ENCODE measurements at places on chromosomes 2 and 18.

GRCh38 chr2:72325592-72326422, 178.1 kb upstream of the CYP26B1 start:
- DNase-seq = no peak

- peak; percentile 79 for DNase-seq
Observed at GRCh38 chr2:112187805-112188596, 49.8 kb downstream of the FBLN7 start.

DNA sequence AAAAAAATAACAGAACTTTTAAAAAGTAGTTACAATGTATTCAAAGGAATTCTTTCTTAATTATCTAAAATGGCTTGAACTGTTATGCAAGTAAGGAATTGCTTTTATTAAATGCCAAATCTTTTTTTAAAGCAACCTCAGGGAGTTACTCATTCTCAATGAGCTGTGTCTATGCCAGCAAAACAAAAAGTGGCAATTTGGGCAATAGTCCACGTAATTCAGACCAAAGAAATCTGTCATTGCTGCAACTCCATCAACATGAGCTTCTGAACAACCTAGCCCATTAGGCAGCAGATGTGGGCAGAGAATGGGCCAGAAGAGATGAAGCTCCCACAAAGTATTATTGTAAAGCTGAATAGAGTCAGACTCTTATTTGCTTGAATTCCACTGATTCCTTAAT, 118.4 kb downstream of the ALK start:
- no peak for DNase-seq

DNA sequence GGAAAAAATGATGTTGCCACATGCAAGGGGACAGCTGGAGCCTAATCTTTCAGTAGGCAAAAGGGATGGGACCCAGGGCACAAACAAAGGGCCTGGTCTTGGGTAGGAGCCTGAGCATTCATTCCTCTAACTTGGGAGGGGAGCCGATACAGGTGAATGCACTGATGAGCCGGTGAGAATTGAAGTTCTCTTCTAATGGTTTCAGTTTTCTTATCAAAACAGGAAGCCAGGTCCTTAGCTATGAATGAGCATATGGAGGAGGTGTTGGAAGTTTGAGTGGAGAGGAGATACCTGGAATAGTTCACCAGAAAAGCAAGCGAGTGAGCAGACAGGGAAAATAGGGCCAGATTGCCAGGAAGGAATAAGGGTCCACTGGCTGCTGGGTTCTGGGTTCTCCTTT, 10.1 kb downstream of the DPP4 start:
- no peak for DNase-seq

- DNase-seq = no peak
Observed at GRCh38 chr2:172821370-172822338, 86.0 kb downstream of the RAPGEF4 start.

GRCh38 chr18:35051641-35052377, 10.6 kb downstream of the MAPRE2 start:
- DNase-seq = no peak

DNA sequence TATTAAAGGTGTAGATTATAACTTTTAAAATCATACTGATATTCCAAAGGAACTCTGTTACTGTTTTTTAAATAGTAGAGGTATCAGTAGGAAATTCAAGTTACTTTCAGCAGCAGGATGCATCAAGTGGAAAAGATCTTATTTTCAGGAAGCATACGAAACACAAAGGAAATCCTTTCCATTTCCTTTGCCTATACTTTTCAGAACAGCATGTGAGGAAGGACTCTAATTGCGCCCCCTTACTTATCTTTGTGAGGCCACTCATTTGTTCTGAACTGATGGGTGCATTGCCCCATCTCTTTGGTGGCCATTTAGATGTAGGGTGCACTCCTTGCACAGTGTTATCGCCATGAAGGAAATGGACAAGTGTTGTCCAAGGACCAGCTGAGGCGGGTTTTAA, 145.3 kb downstream of the BABAM2 start:
- no peak for DNase-seq

DNA sequence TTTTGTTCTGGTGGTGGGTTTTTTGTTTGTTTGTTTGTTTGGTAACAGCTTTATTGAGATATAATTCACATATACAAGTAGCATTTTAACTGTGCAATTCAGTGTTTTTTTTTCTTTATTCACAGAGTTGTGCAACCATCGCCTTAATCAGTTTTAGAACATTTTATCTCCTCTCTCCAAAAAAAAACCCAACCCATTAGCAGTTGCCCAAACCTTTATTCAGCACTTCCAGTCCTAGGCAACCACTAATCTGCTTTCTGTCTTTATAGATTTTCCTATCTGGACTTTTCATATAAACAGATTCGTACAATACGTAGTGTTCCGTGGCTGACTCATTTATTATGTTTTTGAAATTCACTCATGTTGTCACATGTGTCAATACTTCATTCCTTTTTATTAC, 38.7 kb downstream of the CCDC138 start:
- no peak for DNase-seq

DNA sequence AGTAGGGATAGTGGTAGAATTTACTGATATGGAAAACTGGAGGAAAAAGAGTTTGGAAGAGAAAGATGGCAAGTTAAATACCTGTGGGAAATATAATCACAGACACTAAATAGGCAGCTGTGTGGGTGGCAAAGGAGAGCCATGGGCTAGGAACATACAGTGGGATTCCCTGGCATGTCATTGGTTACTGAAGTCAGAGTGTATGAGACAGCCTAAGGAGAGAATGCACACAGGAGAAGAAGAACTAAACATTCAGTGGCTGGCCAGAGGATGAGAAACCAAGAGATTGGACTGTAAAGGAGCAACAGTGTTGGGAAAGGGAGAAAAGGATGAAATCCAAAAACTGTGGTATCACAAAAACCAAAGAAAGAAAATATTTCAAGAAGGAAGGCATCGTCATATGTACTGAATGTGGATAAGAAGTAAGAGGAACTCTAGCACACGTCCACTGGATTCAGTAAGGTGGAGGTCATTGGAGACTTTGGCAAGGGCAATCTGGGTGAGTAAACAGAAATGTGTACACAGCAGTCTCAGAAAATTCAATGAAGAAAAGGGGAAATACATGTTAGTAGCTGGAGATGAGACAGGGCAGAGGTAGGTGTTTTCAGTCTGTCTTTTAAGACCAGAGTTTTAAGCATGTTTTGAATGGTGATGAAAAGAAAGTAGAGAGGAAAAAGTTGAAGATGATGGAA, 83.3 kb downstream of the SPIRE1 start:
- no peak for DNase-seq

GRCh38 chr2:191481305-191482070, 196.4 kb upstream of the NABP1 start:
- no peak for DNase-seq

DNA sequence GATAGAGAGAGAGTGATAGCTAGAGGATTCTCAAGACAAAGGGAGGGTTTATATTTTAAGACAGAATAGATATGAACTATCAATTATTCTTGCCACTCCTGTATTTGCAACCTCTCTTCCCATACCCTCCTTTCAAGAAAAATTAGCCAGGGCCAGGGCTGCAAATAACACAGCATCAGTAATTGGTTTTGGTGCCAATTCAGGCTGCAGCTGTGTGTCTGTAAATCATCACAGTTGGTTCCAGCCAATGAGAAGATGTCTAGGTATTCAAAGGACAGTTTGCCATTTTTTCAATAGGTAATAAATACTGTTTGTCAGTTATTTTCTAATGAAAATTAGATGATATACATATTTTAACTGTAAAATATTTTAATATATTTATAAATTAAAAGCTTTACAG, 73.5 kb downstream of the WDPCP start:
- DNase-seq = no peak

GRCh38 chr2:172863341-172863740, 127.7 kb downstream of the RAPGEF4 start:
- DNase-seq = no peak

GRCh38 chr2:8447610-8448221, 234.1 kb upstream of the ID2 start:
- no peak for DNase-seq

DNA sequence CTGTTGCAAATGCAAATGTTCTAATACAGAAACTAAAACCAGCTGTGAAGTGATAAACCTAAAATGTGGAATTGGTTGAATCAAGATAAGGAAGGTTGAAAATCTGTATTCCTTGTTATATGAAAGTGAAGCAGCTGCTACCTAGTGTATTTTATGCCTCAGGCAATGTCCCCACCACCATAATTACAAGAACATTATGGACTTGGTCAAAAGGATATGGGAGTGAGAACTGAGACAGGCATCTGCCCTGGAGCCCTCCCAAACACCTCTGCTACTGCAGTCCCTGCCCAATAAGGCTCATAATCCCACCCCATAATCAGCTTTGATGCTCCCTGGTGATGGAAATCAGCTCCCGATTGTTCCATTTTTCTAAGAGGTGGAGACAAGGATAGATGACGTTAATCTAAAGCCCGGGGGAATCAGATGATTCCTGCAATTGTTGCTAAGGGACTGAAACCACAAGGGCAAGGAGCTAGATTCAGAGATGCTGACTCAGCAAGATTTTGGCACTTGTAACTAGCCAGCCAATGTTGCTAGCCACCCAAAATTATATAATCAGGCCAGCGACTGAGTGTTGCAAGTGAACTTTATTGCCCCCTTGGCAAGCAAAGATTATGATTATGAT, 69.5 kb downstream of the EVA1A start:
- no peak for DNase-seq

GRCh38 chr2:198232281-198232680, 427.9 kb downstream of the PLCL1 start:
- no peak for DNase-seq

DNA sequence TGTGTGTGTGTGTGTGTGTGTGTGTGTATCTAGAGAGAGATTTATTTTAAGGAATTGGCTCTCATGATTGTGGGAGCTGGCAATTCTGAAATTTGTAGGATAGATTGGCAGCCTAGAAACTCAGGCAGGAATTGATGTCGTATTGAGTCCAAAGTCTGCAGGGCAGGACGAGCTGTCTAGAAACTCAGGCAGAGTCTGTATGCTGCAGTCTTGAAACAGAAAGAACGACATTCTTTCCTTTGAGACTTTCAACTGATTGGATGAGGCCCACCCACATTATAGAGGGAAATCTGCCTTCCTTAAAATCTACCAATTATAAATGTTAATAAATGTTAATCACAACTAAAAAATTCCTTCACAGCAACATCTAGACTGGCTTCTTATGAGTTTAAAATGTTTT, 436.6 kb upstream of the FANCL start:
- no peak for DNase-seq

DNA sequence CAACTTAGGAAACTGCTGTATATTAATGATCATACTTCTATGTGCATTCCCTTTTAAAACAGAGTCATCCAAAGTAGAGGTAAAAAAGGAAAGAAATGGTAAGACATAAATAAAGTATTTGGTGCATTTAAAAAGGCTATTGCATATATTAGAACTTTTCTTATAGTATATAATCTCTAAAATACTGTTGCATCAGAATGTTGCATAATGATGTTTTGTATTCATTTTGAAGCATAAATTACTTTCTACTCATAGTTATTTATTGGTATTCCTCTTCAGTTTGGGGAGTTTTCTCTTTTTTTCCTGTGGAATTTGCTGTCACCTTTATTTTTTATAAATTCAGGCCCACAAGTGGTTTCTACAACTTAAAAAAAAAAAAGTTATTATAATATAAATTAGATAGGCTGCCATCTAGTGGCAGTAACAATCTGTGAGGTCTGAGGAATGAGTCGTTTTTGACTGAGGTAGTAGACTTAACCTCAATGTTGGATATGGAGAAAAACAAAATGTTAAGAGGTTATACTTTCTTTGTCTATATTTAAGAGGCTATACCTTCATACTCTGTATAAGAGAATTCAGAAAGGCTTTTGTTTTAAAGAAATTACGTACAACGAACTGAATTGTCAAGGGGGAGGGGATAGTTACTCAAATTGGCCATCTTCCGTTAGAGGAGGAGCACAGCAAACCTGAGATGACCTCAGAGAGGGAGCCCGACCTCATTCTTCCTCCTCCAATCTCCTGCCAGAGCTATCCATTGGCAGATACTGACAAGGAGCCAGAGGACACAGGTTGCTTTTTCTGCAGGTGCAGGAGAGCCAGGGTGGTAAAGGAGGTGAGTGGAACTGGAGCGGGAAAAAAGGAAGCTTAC, 23.8 kb downstream of the ANKAR start:
- no peak for DNase-seq

DNA sequence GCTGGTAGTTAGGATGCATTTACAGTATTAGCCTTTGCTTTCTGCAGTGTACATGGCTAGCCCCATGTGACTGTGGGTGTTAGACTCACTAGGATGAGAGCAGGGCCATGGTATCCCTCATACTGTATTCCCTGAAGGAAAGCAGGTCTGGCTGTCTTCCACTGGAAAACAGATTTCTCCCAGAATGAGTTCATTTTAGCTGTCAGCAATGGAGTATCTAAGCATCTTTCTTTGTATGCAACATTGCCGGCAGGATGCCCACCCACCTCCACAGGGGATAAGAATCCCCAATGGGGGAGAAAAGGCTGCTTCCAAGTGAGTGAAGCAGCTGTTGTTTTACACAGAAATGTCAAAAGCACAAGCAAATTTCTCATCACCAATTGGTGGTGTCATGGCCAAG, 142.7 kb upstream of the KLHL14 start:
- no peak for DNase-seq

DNA sequence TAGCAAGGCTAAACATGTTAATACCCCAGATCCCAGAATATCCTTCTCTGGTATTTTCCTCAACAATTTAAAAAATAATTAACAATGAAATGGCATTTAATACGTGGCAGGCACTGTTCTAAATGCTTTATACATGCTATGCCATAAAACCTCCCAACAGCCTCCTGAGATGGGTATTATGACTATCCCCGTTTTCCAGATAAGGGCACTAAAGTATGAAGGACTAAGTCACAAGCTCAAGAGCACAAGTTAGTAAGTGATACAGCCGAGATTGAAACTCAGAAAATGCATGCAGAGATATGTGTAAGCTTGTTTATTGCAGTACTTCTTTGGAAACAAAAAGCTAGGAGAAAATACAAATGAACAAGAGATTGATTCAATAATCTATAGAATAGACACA, 8.0 kb downstream of the ABCB11 start:
- no peak for DNase-seq

DNA sequence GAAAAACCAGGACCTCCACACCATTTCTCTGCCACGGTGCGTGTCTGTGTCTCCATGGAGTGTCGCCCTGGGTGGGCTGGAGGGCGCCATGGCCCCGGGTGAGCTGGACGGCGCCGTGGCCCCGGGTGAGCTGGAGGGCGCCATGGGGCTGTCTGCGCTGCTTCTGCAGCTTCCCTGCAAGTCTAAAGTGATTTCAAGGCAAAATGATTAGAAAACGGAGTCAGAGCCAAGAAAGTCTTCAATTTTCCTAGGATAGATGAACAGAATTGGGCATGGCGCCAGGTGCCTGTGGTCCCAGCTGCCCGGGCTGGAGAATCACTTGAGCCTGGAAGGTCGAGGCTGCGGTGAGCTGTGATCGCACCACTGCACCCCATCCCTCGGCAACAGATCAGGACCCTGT, 27.7 kb upstream of the NFATC1 start:
- no peak for DNase-seq
